ENCODE measurements at places on chromosomes 12 and 14. TPM values are rescaled to one million over a fixed set of nuclear protein-coding genes. Genes with fewer than 3 reads are reported as not detected.

GRCh38 chr14:61602003-61602732 lies 93.1 kb upstream of the HIF1A start:
- H3K27me3 ChIP-seq: no peaks in the 10 kb centered on the region
- DNase-seq: no peak
- H3K27ac ChIP-seq: no peak overlapping the region

Gene GYS2
- not detected for polyA plus RNA-seq

Gene TPPP2
- polyA plus RNA-seq: 0.59 TPM

GRCh38 chr12:26921886-26922285 lies 15.9 kb downstream of the INTS13 start:
- H3K27ac ChIP-seq: no peak overlapping the region
- H3K27me3 ChIP-seq: no peaks in the 10 kb centered on the region
- DNase-seq: no peak
- H3K36me3 ChIP-seq: peaks cover 12% of the 10 kb centered on the region
- peaks cover 4% of the 10 kb centered on the region for H3K4me1 ChIP-seq

- H3K27me3 ChIP-seq: peaks cover 9% of the 10 kb centered on the region
- H3K27ac ChIP-seq: no peak overlapping the region
- no peak overlapping the region for H3K4me3 ChIP-seq
Observed at GRCh38 chr12:1907652-1908611, 10.5 kb downstream of the CACNA2D4 start.

- H3K4me3 ChIP-seq: no peak overlapping the region
- peaks cover 2% of the 10 kb centered on the region for H3K27me3 ChIP-seq
- H3K36me3 ChIP-seq: no peaks in the 10 kb centered on the region
- no peaks in the 10 kb centered on the region for H3K4me1 ChIP-seq
- DNase-seq: no peak
Observed at GRCh38 chr14:76292561-76292960, 83.4 kb upstream of the ESRRB start.

DNA sequence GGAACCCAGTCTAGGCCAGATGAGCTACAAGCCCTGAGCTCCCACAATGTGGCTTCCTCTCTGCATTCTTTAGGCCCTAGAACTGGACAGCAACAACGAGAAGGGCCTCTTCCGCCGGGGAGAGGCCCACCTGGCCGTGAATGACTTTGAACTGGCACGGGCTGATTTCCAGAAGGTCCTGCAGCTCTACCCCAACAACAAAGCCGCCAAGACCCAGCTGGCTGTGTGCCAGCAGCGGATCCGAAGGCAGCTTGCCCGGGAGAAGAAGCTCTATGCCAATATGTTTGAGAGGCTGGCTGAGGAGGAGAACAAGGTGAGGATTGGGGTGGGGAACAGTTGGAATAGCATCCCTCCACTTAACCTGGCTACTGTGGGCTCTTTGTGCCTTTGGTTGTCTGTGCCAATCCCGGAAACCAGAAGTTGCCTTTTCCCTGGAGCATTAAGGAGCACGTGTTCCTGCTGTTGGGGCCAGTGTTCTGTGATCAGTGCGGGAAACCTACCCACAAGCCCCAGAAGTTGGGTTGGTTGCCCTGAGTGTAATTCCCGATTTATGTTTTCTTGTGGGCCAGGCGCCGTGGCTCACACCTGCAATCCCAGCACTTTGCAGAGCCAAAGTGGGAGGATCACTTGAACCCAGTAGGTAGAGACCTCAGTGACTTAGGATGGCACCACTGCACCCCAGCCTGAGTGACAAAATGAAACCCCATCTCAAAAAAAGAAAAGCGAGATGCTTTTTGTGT lies 6.4 kb downstream of the FKBP4 start:
- H3K4me3 ChIP-seq: no peak overlapping the region
- DNase-seq: no peak
- peaks cover 18% of the 10 kb centered on the region for H3K4me1 ChIP-seq
- peaks cover 72% of the 10 kb centered on the region for H3K36me3 ChIP-seq
- no peaks in the 10 kb centered on the region for H3K27me3 ChIP-seq
- no peak overlapping the region for H3K27ac ChIP-seq

GRCh38 chr14:101351146-101351545 lies 210.1 kb upstream of the DIO3 start:
- DNase-seq: no peak
- no peaks in the 10 kb centered on the region for H3K27me3 ChIP-seq
- no peaks in the 10 kb centered on the region for H3K4me1 ChIP-seq
- no peak overlapping the region for H3K4me3 ChIP-seq

Gene SLC6A15
- 17.9 TPM for polyA plus RNA-seq

DNA sequence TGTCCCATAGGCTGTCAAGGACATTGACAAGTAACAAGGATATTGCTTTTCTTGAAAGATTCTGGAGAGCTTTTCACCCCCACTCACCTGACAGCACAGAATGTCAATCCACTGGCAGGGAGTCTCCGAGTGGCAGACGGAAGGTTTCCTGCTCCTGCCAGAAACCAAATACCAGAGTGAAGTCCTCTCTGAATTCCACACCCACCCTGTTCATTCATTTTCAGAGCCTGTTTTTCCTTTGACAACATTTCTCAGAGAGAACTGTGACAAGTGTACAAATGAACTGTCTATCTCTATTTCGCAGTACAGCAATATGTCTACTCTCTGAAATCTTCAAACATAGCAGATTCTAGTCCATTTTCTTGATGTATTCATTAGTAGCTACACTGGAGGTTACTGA lies 26.2 kb upstream of the BICD1 start:
- no peak overlapping the region for H3K4me3 ChIP-seq
- H3K36me3 ChIP-seq: no peaks in the 10 kb centered on the region
- no peak overlapping the region for H3K27ac ChIP-seq
- no peak for DNase-seq

Data from spinal cord (tissue), 10 donors.